ENCODE measurements at places on chromosomes 11 and 22. TPM values are rescaled to one million over a fixed set of nuclear protein-coding genes. Genes with fewer than 3 reads are reported as not detected.

DNA sequence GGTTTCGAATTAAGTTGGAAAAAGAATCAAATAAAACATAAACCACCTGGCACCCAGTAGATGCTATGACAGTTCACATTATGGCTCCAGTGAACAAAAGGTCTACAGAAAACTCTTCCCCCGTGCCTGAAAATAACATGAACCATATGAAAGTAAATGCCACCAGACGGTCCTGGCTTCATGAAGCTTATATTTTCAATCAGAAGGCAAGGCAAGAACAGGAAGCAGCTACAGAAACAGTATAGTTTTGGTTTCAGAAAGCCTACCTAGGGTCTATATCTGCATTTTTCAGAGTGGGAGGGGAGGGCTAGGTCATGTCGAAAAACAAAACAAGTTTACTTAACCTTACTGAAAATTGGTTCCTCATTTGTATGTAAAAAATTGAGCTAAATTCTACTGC lies 9.8 kb downstream of the RAB30 start:
- peaks cover 7% of the 10 kb centered on the region for H3K36me3 ChIP-seq
- no peak for DNase-seq
- H3K4me1 ChIP-seq: peaks cover 8% of the 10 kb centered on the region
- no peak overlapping the region for H3K27ac ChIP-seq
- H3K27me3 ChIP-seq: no peaks in the 10 kb centered on the region
- H3K4me3 ChIP-seq: no peak overlapping the region

CARS1 gene
- total RNA-seq: 47.8 TPM

SLC22A25 gene
- total RNA-seq: not detected

YAP1 gene
- 199 TPM for total RNA-seq

DNA sequence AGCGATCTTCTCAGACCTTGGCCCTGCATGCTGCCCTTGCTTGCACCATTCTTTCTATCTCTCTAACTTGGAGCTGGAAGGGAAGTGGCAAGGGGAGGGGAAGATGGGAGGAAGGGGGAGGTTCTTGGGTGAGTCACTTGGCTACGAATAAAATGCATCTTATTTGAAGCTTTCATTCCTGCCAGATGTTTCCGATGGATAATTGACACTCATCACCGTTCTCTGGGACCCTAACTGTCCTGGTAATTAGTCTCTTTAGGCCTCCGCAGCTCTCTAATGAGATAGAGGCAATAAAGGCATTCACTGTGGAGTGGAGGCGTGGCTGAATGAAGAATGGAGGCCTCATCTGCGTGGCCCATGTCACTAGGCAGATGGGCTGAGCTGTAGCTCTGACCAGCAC lies 960.1 kb downstream of the NTM start:
- peaks cover 3% of the 10 kb centered on the region for H3K36me3 ChIP-seq
- peaks cover 36% of the 10 kb centered on the region for H3K27me3 ChIP-seq

DNA sequence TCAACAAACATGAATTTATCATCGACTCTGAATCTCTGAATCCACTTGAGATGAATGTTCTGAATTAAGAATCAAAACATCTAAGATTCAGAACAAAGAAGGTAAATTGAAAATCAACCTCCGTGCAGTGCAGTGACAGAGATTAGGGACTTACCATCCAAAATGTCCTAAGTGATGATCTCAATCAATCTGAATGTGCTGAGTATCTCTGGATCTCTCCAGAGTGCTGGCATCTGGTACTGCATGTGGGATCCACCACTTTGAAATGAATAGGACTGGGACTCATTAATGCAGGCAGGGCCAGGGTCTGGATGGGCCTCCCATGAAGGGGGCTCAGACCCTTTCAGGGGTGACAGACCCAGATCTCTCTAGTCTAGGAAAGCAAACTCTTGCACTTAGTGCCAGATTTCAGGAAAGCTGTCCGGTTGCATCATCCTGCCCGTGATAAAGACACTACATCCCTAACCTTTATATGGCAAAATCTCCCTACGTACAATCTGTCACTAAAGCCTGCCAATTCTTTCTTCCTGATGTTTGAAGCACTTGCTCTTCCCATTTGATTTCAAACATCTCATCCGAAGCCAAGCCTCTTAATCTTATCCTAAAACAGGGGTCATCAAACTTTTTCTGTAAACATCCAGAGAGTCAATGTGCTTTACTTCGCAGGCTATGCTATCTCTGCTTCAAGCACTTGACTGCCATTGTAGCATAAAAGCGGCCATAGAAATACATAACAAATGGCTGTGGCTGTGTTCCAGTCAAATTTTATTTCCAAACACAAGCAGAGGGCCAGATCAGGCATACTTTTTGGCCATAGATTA lies 263.3 kb downstream of the LARGE1 start:
- DNase-seq: no peak
- H3K27me3 ChIP-seq: no peaks in the 10 kb centered on the region
- H3K36me3 ChIP-seq: peaks cover 26% of the 10 kb centered on the region
- peaks cover 44% of the 10 kb centered on the region for H3K4me1 ChIP-seq
- H3K27ac ChIP-seq: no peak overlapping the region

GRCh38 chr11:17876827-17877226 lies 136.0 kb downstream of the SERGEF start:
- H3K4me1 ChIP-seq: peaks cover 10% of the 10 kb centered on the region
- H3K27me3 ChIP-seq: no peaks in the 10 kb centered on the region
- H3K27ac ChIP-seq: no peak overlapping the region
- no peak for DNase-seq
- H3K36me3 ChIP-seq: peaks cover 5% of the 10 kb centered on the region

DNA sequence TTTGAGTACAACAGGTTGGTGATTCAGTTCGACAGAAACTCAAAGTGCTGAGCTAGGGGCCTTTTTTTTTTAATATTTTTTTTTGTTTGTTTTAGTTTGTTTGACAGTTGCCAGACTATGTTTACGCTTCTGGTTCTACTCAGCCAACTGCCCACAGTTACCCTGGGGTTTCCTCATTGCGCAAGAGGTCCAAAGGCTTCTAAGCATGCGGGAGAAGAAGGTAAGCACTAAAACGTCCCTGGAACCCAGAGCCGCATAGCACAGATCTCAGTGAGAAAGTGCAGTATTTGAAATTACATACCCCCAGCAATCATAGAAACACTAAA lies 649 bp downstream of the PRRG4 start:
- no peaks in the 10 kb centered on the region for H3K36me3 ChIP-seq
- DNase-seq: no peak
- peaks cover 37% of the 10 kb centered on the region for H3K27me3 ChIP-seq
- peaks cover 17% of the 10 kb centered on the region for H3K4me1 ChIP-seq

DNA sequence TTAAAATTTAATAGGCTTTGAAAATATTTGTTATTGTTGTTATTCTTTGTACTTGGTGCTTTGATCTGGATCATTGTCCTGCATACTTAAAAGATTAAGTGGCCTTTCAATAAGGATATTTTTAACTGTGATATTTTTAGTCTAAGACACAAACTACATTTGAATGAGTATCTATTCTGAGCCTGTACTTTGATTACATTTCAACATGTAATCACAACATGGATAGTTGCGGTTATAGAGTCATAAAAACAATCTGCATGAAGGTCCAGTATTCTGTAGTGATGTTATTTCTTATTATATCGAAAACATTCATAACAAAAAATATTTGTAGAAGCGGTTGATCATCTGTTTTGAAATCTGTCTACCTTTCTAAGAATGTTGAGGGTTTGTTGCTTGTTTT lies 58.6 kb downstream of the HIPK3 start:
- no peak for DNase-seq
- H3K4me3 ChIP-seq: no peak overlapping the region
- no peak overlapping the region for H3K27ac ChIP-seq
- H3K4me1 ChIP-seq: no peaks in the 10 kb centered on the region
- peaks cover 9% of the 10 kb centered on the region for H3K36me3 ChIP-seq

- peaks cover 11% of the 10 kb centered on the region for H3K4me1 ChIP-seq
- H3K4me3 ChIP-seq: no peak overlapping the region
- no peaks in the 10 kb centered on the region for H3K27me3 ChIP-seq
- no peak overlapping the region for H3K27ac ChIP-seq
Measured at GRCh38 chr11:1010551-1011319, 25.8 kb downstream of the MUC6 start.

MMP8 gene
- total RNA-seq: not detected

DNA sequence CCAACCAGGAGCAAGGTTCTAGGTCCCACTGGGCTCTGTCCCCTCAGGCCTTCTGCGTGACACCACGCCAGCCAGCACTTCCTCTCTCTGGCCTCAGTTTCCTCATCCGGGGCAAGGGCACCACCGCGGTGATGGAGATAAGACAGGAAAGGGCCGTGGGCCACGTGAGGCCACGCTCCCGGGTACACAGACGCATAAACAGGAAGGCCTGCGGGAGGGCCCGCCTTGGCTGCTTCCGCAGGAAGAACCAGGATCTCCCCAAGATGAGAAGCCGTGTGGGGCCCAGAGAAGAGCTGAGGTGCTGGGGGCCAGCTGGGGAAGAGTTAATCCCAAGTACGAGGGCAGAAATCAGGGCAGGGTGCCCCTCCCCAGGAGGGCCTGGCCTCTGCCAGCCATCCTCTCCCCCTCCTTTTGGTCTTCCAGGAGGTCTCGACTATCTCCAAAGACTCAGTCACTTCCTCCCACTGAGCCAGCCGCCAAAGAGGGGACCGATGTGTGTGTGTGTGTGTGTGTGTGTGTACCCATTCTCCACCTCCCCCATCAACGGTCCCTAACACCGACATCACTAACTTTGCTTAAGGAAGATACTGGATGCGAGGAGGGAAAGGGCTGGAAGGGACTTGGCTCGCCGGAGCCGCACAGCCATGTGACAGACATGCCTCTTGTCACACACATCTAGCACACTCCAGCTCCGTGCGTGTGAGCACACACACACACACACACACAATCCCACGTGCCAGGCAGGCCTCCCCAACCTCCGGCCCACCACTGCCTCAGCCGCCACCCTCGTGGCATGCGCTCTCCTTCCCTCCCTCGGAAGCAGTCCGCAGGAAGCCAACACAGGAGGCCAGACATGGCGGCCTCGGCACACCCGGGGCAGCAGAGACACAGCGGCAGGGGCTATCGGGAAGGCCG lies 1.4 kb downstream of the MFNG start:
- no peak for DNase-seq
- peaks cover 29% of the 10 kb centered on the region for H3K27me3 ChIP-seq
- H3K4me1 ChIP-seq: peaks cover 36% of the 10 kb centered on the region
- no peaks in the 10 kb centered on the region for H3K36me3 ChIP-seq
- H3K4me3 ChIP-seq: no peak overlapping the region
- H3K27ac ChIP-seq: no peak overlapping the region

DNA sequence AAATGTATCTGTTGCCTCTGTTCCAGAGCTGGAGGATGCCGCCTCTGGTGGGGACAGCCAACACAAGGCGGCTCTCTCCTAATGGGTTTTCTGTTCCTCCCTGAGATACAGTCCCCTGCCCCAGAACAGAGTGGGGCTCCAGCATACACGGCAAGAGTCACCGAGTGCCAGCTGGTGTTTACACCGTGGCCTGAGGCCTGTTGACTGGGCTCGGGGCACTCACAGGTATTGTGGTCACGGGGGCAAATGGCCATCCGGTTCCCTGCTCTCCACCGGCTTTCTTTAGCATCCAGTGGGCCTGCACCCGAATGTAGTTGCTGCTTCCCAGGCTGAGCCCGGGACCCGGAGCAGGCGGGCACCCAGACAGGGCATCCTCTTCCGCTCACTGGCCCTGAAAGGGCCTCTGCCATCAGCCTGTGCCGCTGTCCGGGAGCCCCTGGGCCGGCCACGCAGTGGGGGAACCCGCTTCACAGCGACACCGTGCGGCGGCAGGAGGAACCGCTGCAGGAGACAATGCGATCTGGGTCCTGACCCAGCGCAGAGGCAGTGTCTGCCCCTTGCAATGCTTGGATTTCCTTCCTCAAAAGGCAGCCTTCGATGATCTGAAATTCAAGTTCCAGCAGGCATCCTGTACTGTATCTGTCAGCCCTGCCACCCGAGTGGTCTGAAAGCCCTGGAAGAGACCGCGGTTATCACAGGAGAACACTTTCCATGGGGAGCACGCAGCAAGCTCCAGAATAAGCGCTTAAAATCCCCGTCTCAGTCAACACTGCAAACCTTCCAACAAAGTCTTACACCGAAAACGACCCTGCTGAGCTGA lies 859 bp upstream of the KRTAP5-5 start:
- H3K27ac ChIP-seq: no peak overlapping the region
- no peak overlapping the region for H3K4me3 ChIP-seq
- peaks cover 4% of the 10 kb centered on the region for H3K4me1 ChIP-seq
- DNase-seq: no peak
- peaks cover 41% of the 10 kb centered on the region for H3K27me3 ChIP-seq
- no peaks in the 10 kb centered on the region for H3K36me3 ChIP-seq

APOA5 gene
- total RNA-seq: not detected

FADD gene
- 24.0 TPM for total RNA-seq

- DNase-seq: no peak
- no peak overlapping the region for H3K4me3 ChIP-seq
- H3K27ac ChIP-seq: no peak overlapping the region
- H3K36me3 ChIP-seq: no peaks in the 10 kb centered on the region
- no peaks in the 10 kb centered on the region for H3K4me1 ChIP-seq
Measured at GRCh38 chr11:97890466-97890865, 1130.3 kb upstream of the CNTN5 start.

DNA sequence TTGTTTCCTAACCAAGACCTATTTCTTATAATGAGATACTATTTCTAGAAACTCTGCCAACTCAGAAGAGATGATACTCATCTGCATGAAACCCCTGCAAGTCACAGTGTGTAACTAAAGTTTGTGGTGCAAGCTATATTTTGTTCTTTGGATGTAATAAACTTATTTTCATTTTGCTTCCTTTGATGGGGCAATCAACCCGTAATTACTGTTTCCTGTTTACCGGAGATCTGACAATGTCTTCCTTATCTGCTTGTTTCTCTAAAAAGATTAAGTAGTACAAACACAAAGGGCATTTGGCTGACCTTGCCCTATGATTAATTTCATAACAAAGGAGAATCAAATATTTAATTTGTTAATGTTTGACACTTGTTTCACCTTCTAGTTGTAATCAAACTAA lies 846.6 kb upstream of the ANO3 start:
- H3K4me1 ChIP-seq: no peaks in the 10 kb centered on the region
- DNase-seq: no peak
- H3K27me3 ChIP-seq: no peaks in the 10 kb centered on the region
- no peak overlapping the region for H3K27ac ChIP-seq
- no peak overlapping the region for H3K4me3 ChIP-seq

- no peak overlapping the region for H3K4me3 ChIP-seq
- H3K36me3 ChIP-seq: no peaks in the 10 kb centered on the region
- H3K4me1 ChIP-seq: peaks cover 10% of the 10 kb centered on the region
- no peak for DNase-seq
Measured at GRCh38 chr22:27318516-27318915, 483.0 kb downstream of the MN1 start.

GGTLC3 gene
- total RNA-seq: not detected

DNA sequence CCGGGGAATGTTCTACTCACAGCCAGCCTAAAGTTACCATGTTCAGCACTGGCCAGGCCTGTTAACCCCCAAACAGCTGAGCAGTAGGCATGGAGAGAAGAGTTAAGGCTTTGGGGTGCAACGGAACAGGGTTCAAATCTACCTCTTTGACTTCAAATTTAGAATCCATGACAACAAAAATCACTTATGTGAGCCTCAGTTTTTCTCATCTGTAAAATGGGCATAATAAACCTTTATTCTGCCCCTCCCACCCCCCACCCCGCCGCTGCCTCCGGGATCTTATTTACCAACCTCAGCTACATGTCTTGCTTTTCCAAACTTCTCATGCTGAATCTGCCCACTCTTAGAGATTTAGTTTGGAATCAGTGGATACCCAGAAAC lies 112.8 kb upstream of the CRYBB3 start:
- no peaks in the 10 kb centered on the region for H3K36me3 ChIP-seq
- peaks cover 13% of the 10 kb centered on the region for H3K4me1 ChIP-seq
- H3K4me3 ChIP-seq: no peak overlapping the region
- H3K27ac ChIP-seq: no peak overlapping the region
